ENCODE measurements at places on chromosomes 1 and 21.
A peak's percentile ranks its signal among the peaks of the same experiment; 100 is the strongest.

- DNase-seq, result no peak
Observed at GRCh38 chr1:32342704-32343103, 6.7 kb upstream of the MARCKSL1 start.

DNA sequence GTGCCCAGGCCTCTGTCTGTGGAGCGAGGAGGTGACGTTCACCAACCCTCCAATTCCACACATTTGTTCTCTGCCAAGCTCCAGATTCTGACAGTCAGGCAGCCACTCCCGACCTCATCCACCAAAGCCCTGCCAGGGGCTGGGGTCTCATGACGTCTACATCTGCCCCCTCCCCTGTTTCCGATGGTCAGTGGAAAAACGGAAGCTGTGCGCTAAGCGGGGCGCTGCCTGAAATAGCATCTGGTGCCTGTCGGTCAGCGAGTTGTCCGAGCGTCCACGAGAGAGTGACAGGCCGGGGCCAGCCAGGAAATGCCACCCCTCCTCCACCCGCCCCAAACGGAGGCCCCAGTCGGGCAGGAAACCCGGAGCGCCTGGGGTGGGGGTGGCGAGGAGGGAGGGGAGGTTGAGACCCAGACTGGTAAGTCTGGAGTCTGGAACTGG lies 3.2 kb upstream of the TAL1 start:
- no peak for DNase-seq

DNA sequence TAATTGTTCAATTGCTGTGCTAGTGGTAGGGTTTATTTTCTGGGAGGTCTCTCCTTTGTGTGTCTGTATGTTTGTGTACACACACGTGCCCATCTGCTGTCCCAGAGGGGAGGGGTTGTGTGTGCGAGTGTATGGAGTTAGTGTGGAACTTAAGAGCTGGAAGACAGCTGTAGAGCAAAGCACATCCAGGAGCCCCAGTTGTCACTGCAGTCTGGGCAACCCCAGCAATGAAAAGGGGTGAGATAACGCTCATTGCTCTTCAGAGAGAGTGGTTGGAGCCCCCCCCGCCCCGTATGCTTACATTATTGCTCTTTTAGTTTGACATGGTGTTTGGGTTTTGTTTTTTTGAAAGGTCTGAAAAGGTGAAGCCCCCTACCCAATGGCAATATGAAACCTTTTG lies 36.9 kb downstream of the NCF2 start:
- no peak for DNase-seq

DNA sequence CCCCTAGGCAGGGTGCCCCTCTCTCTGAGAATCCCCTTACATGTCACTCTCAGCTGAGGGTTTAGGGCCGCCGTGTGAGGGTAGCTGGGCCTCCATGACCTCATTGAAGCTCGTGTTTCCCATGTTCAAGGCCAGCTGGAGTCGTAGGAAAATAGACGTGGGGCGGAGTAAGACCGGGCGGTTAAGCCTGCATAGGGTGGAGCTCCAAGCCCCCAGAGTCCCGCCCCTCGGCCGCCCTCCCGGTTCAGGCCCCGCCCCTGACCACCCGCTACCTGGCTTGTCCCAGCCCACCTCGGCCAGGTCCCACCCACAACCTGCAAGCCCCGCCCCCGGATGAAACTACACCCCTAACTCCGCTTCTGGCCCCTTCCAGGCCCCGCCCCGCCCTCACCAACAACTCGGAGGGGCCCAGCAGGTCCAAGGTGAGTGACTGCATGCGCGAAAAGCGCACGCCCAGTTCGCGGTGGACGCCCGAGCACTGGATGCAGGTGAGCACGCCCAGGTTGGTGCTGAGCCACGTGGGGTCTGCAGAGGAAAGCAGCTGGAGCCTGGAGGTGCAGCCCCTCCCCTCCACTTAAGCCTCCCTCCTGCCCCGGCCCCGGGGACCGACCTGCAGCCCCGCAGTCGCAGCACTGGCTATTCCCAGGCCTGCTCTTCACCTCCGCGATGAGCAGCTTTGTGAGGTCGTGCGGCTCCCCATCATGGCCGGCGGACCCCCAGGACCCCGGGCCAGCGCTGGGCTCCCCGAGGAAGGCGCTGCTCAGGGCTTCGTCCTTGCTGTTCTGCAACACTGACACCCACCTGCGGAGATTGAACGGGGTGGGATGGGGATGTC lies 12.2 kb upstream of the TCEA3 start:
- DNase-seq, result peak; percentile 27

DNA sequence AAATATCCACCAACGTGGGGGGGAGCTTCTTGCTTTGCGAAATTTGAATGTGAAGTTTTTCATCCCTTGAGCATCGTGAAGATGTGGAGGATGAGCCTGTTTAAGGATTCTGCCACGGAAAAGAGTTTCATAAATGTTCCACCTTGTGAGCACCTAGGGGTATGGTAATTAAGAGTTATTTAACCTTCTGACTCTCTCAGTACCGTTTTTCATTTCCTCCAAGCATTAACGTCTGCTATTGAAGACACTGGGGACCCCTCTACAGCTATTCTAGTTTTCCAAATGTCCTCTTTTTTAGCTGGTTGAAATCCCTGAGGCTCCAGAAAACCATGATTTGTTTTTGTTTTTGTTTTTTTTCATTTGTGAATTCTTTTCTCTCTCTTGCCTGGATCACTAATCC lies 79.1 kb upstream of the GALNT2 start:
- no peak for DNase-seq

- DNase-seq, result no peak
Observed at GRCh38 chr1:37461698-37462436, 12.5 kb upstream of the ZC3H12A start.

- DNase-seq, result no peak
Observed at GRCh38 chr1:246178717-246179311, 328.3 kb downstream of the SMYD3 start.

- DNase-seq, result no peak
Observed at GRCh38 chr1:6871300-6871972, 86.2 kb downstream of the CAMTA1 start.

- DNase-seq, result peak; percentile 19
Observed at GRCh38 chr1:171434717-171435346, 50.5 kb upstream of the PRRC2C start.

DNA sequence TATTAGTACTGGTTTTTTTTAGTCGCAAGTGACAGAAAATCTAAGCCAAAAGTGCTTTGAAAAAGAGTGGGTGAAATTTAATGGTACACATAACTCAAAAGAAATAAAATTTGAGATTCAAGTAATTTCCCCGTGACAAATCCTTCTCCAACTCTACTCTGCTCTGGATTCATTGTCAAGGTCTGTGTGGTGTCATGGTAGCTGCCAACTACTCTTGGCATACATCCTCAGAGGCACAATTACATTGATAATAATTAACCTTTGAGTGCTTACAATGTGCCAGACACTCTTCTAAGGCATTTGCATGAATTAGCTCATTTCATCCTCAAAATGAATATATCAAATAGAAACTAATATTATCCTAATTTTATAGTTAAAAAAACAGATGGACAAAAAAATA lies 1153.9 kb upstream of the NCAM2 start:
- DNase-seq, result no peak

Measured in activated naive CD4-positive, alpha-beta T cell treated with anti-CD3 and anti-CD28 coated beads, Interleukin-2, amount 50 U/mL, for 16 hours (primary cell).